ENCODE measurements at places on chromosomes 4 and X.

DNA sequence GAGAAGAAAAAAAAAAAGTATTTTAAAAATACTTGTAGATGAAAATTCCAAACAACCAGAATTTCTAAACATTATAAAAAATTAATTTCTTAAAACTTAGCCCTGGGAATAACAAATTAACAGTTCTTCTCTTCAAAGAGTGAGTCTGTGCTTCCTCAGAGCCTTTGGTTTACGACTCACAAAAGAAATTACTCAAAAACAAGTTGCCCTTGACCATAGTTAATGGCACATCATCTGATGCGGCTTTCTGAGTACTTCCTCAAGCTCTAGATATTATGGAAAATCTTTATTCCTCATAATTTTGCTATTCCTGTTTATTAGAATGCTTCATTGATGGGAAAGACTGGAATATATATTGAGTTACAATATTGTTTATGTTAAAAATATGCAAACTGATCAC lies 23.7 kb downstream of the TAPT1 start:
- no peak for DNase-seq

DNA sequence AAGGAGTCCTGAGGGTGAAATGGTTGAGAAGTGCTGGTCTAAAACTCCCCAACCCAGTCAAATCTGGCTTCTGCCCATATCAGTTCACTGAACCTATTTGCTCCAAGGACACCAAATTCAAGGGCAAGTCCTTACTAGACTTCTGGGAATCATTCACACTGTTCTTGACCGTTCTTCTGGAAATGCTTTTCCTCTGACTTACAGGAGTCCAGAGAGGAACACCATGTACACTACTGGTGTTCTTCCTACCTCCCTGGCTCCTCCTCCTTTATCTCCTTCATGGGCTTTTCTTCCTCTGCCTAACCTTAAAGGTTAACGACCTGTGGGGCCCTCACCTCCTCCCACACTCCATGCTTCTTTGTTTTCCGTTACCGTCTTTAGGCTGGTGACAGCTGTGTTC lies 281.3 kb downstream of the FRMPD4 start:
- no peak for DNase-seq

DNA sequence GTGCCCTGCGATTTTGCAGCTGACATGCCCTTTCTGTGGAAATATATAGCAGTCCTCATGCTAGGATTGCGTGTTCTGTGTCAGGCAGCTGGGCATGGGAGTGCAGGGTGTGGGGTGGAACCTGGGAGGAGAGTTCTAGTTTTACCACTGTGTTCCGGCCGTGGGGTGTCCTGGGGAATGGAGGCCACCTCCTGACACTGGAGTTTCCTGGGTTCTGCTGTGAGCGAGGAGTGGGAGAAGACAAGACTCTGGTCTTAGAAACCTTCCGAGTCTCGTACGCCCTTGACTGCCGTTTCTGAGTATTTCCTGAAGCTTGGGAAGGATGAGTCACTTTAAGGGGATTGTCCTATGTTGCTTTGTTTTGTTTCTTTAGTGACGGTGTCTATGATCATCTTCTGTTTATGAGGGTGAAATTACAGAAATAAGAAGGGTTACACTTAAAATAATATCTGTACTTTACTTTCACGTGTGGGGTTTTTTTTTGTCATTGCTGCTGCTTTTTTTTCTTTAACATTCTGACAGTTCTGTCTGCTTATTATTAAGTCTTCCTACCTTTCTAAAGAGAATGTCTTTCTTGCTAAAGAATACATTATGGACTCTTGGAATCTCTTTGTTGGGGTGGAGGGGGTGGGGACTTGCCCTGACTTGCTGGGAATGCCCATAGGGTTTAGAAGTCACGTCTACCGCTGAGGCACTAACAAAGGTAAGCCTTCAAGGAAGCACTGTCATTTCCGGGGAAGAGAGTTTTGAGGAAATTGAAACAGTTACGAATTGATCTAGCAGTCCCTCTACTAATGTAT lies 19.1 kb downstream of the CD99 start:
- DNase-seq, result no peak

- no peak for DNase-seq
These were observed 7.9 kb upstream of the PTPN13 start for GRCh38 chr4:86586160-86586572.

DNA sequence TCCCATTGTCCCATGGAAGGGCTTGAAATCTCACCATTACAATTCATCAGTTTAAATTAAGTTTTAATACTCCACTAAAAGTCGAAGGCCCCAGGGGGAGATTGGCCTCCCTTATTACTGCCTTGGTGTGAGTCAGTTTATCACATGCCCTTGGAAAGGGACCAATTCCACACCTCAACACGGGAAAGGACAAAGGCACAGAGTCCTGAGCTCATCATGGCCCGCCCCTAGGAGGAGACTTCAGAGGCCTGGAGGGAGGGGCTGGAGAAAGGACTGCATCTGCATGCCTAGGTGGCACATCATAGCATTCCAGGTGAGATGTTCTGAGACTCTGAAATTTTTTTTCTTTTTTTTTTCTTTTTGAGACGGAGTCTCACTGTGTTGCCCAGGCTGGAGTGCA lies 2.8 kb upstream of the SEL1L3 start:
- DNase-seq, result no peak

DNA sequence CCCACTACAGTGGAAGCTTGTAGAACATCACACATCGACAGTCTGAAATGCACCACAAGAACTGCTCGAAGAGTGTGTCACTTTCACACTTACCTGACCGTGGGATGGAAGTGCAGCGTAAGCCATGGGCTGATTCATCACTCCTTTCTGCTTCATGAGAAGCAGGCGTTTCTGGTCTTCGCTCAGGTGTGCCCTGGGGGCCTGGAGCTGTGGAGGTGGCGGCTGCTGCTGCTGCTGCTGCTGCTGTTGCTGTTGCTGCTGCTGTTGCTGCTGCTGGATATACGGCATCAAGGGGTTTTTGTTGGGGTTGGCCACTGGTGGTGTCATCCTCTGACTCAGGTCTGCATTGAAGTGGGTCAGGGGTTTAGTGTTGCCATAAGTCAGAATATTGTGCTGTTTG lies 223.6 kb downstream of the MGST2 start:
- DNase-seq, result no peak

- DNase-seq, result no peak
These were observed 53.2 kb downstream of the PPM1K start for GRCh38 chr4:88230969-88231771.

- DNase-seq, result no peak
These were observed 152.2 kb downstream of the NHS start for GRCh38 chrX:17527135-17527701.

Data from thoracic aorta (tissue), 2 donors.